ENCODE measurements at places on chromosomes 7 and 10. TPM values are rescaled to one million over a fixed set of nuclear protein-coding genes. Genes with fewer than 3 reads are reported as not detected.

GRCh38 chr10:45179691-45180090 is 135.7 kb downstream of the OR13A1 start:
- no peaks in the 10 kb centered on the region for H3K36me3 ChIP-seq
- H3K27ac ChIP-seq, result no peak overlapping the region
- H3K4me1 ChIP-seq, result peaks cover 3% of the 10 kb centered on the region
- H3K27me3 ChIP-seq, result peaks cover 12% of the 10 kb centered on the region
- DNase-seq, result no peak

DNA sequence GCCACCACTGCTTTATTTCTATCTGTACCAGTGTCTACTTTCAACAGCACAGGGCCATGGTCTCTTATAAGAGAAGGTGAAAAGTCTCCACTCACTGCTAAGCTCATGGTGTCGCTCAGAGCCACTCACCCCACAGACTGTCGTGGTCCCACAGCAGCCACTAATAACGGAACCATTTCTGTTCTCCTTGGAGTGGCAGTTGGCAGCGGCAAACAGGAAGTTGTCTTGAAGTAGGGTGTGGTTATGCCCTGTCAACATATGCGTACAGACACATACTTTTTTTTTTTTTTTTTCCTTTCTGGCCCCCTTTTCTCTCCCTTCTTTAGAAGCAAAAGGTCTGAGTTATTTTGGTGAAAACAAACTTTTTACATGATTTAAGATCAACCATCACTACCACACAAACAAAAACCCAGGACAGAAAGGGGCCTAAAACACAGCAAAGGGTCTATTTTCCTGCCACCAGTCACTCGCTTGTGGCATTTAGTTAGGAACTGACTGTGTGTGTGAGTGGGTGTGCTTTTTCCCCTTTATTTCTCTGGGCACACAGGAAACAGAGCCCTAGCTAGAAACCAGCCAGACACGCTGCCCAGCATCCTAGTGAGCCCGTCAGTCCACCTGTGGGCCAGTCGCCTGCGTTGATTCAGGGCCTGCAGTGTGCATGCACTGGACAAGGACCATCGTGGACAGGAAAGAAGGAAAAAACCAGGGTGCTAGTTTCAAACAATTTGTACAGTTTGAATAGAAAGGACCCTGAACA is 96.7 kb upstream of the EFCAB10 start:
- H3K36me3 ChIP-seq, result no peaks in the 10 kb centered on the region
- H3K4me3 ChIP-seq, result peak overlapping the region; percentile 70
- H3K27ac ChIP-seq, result peak overlapping the region; percentile 83
- DNase-seq, result peak; percentile 90
- peaks cover 3% of the 10 kb centered on the region for H3K27me3 ChIP-seq

DNA sequence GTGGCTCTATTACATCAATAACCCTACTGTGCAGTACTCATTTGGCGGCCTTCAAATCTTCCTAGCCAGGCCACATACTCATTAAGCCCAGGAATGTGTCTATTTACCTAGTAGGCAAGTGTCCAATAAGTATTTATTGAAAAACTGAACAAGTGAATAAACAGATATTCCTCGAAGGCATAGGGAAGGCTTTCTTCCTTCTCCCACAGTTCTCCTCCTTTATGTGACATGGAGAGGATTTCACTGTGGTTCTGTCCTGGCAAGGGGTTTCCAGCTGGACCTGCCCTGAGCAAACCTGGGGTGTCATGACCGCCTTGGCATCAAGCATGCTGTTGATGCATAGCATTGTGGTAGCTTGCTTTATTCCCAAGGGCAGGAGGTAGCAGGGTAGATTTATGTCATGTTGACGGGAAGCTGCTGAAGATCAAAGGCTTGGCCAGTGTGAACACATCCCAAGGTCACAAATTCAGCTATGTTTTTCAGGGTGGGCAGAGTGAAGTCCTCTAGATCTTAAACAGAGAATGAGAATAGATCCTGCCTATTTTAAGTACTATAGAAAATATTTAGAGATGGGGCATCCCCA is 195.1 kb downstream of the INHBA start:
- H3K27ac ChIP-seq, result no peak overlapping the region
- DNase-seq, result no peak
- H3K4me3 ChIP-seq, result no peak overlapping the region
- no peaks in the 10 kb centered on the region for H3K4me1 ChIP-seq
- H3K36me3 ChIP-seq, result no peaks in the 10 kb centered on the region
- H3K27me3 ChIP-seq, result no peaks in the 10 kb centered on the region

OR2A1 gene
- not detected for total RNA-seq

NUP42 gene
- total RNA-seq, result 58.0 TPM

GRCh38 chr7:79502151-79502550 is 48.7 kb upstream of the MAGI2 start:
- no peaks in the 10 kb centered on the region for H3K4me1 ChIP-seq
- no peaks in the 10 kb centered on the region for H3K36me3 ChIP-seq
- no peak overlapping the region for H3K27ac ChIP-seq

GRCh38 chr10:10687751-10688150 is 329.9 kb upstream of the CELF2 start:
- DNase-seq, result no peak
- H3K27me3 ChIP-seq, result no peaks in the 10 kb centered on the region
- no peaks in the 10 kb centered on the region for H3K4me1 ChIP-seq
- H3K27ac ChIP-seq, result no peak overlapping the region
- no peaks in the 10 kb centered on the region for H3K36me3 ChIP-seq

- H3K36me3 ChIP-seq, result no peaks in the 10 kb centered on the region
- no peak overlapping the region for H3K27ac ChIP-seq
- H3K4me3 ChIP-seq, result no peak overlapping the region
- peak; percentile 40 for DNase-seq
These were observed 621 bp upstream of the FAM13C start for GRCh38 chr10:59362959-59363381.

C7orf57 gene
- 0.12 TPM for total RNA-seq

DNA sequence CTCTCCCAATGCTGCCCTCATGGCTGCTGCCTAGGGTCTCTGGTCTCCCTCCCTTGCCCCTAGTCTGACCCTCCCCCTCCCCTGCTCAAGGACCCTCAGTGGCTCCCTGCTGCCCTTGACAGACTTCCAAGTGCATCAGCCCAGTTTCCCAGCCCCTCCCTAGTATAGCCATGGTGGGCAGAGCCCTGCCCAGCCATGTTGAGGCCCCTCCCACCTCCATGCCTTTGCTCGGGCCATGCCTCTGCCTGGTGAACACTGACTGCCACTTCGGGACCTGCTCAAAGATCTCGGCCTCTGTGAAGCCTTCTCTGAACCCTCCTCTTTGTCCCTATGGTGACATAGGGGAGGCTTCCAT is 73.2 kb downstream of the MYL10 start:
- H3K27me3 ChIP-seq, result no peaks in the 10 kb centered on the region
- no peak overlapping the region for H3K4me3 ChIP-seq
- H3K4me1 ChIP-seq, result no peaks in the 10 kb centered on the region

DNA sequence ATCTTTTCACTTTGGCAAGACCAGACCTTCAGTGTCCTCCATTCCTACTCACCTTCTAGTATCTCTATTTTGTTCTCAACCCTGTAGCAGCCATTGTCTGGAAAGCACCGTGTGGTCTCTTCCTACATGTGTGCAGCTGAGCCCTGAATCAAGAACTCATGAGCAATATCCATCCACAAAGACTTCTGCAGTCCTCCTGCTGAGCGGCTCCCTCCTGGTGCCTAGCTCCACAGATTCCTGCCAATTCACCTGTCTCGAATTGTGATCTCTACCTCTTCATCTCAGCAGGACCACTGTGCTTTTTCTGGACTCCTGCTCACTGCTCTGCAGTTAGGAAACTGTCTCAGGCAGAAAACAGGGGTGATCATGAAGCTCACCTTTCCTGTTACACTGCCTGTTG is 118.8 kb downstream of the RELN start:
- H3K27me3 ChIP-seq, result no peaks in the 10 kb centered on the region
- H3K4me1 ChIP-seq, result no peaks in the 10 kb centered on the region
- no peak overlapping the region for H3K4me3 ChIP-seq
- no peaks in the 10 kb centered on the region for H3K36me3 ChIP-seq

DNA sequence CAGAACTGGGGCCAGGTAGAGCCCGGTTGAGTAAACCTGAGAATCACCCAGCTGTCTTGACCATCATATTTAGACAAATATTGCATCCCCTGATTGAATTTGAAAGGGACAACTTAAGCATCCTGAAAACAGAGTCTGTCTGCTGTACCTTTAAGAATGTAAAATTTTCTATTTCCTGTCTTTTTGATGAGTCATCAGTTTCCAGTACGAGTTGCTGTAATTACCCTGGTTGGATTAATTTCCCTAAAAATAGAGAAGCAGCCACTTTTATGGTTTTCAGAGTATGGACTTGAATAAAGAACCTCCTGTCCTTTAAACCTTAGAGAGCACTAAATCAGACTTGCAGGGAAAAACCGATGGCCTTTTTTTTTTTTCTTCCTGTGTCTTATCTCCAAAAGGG is 164.6 kb upstream of the SH2B2 start:
- DNase-seq, result no peak
- H3K4me3 ChIP-seq, result no peak overlapping the region

GRCh38 chr7:68020102-68020501 is 1023.5 kb downstream of the TYW1 start:
- no peak for DNase-seq
- no peaks in the 10 kb centered on the region for H3K27me3 ChIP-seq
- no peaks in the 10 kb centered on the region for H3K4me1 ChIP-seq
- H3K4me3 ChIP-seq, result no peak overlapping the region
- H3K27ac ChIP-seq, result no peak overlapping the region

- no peaks in the 10 kb centered on the region for H3K36me3 ChIP-seq
- no peak for DNase-seq
- no peak overlapping the region for H3K27ac ChIP-seq
- H3K4me1 ChIP-seq, result peaks cover 11% of the 10 kb centered on the region
- peaks cover 50% of the 10 kb centered on the region for H3K27me3 ChIP-seq
These were observed 965 bp upstream of the PROSER2 start for GRCh38 chr10:11822026-11822756.

DNA sequence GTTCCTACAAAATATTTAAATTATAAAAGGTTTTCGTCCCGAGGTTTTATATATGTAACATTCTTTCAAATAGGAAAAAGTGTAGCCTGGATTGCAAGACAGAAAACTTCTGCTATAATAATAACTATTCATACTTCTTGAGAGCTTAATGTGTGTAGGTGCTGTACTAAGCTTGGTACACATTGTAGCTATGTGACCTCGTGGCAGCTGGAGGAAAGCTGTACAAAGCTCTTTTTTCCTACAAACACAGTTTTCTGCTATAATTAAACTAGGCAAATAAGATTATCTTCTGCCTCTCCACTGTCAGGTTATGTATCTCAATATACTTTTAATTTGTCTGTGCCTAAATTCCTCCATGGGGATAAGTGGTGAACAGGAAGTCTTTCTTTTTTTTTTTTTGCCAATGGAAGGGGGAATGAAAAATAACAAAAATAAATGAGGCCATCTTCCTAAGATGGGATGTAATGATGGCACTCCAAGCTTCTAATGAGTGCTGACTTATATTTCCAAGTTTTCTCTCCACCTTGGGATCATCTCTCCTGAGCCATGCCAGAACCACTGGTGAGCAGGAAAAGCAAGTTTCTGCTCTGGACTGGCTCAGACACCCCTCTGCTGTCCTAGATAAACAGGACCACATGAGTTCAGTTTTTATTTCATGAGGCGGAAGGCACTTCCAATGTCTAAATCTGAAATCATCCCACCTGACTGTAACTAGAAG is 9.9 kb downstream of the SGMS1 start:
- DNase-seq, result no peak
- no peaks in the 10 kb centered on the region for H3K27me3 ChIP-seq
- H3K4me3 ChIP-seq, result no peak overlapping the region
- H3K27ac ChIP-seq, result no peak overlapping the region

- peaks cover 24% of the 10 kb centered on the region for H3K36me3 ChIP-seq
- no peaks in the 10 kb centered on the region for H3K27me3 ChIP-seq
- H3K4me1 ChIP-seq, result peaks cover 17% of the 10 kb centered on the region
- H3K4me3 ChIP-seq, result no peak overlapping the region
These were observed 34.3 kb upstream of the PHF14 start for GRCh38 chr7:10939237-10939910.

GRCh38 chr10:34814223-34814912 is 728 bp downstream of the PARD3 start:
- no peak overlapping the region for H3K27ac ChIP-seq
- no peak for DNase-seq
- no peak overlapping the region for H3K4me3 ChIP-seq
- peaks cover 56% of the 10 kb centered on the region for H3K27me3 ChIP-seq
- no peaks in the 10 kb centered on the region for H3K36me3 ChIP-seq

- H3K27ac ChIP-seq, result no peak overlapping the region
- no peak for DNase-seq
- H3K4me1 ChIP-seq, result no peaks in the 10 kb centered on the region
- no peak overlapping the region for H3K4me3 ChIP-seq
These were observed 92.4 kb downstream of the MICALL2 start for GRCh38 chr7:1366801-1367405.

DNA sequence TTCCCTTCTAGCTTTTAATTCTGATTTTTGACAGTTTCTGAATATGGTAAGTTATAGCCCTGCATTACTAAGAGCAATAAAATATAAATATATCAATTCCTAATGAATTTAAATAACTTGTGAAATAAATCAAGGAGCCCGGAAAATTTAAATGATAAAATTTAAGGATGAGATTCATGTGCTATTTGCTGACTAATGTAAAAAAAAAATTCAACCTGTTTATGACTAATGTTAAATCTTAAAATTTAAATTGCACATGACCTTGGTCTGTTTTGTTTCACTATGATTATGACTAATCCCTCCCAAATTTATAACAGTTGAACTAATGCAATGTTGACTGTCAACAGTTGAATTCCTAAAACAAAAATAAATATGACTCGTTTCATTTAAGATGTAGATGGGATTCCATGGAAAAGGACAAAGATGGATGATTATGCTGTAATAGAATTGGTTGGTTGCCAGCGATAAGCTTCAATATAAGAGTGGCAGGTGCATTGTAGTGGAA is 419.9 kb downstream of the NRG3 start:
- no peak overlapping the region for H3K4me3 ChIP-seq
- no peaks in the 10 kb centered on the region for H3K27me3 ChIP-seq
- no peaks in the 10 kb centered on the region for H3K36me3 ChIP-seq
- DNase-seq, result no peak

DNA sequence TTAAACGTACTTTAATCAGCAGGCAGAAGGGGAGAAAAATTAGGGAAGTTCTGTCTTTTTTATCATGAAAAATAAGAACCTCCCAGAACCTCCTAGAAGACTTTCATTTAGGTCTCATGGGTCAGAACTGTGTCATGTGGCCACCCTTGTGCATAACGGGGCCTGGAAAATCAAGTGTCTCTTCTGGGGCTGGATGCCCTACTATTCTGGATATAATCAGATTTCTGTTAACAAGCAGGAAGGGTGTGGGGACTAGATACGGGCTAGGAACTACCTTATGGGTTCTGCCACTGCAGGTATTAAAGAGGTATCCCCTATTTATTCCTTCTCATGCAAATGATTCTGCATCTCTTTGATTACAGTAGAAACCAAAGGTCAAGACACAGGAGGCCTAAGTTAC is 14.1 kb downstream of the LANCL2 start:
- H3K4me3 ChIP-seq, result no peak overlapping the region
- peaks cover 5% of the 10 kb centered on the region for H3K36me3 ChIP-seq
- H3K27me3 ChIP-seq, result no peaks in the 10 kb centered on the region
- no peak for DNase-seq
- no peaks in the 10 kb centered on the region for H3K4me1 ChIP-seq
- no peak overlapping the region for H3K27ac ChIP-seq

- no peak overlapping the region for H3K4me3 ChIP-seq
- no peak for DNase-seq
- H3K27me3 ChIP-seq, result no peaks in the 10 kb centered on the region
- H3K27ac ChIP-seq, result no peak overlapping the region
- no peaks in the 10 kb centered on the region for H3K4me1 ChIP-seq
- no peaks in the 10 kb centered on the region for H3K36me3 ChIP-seq
These were observed 833.5 kb downstream of the XPNPEP1 start for GRCh38 chr10:109089779-109090178.

All from activated CD8-positive, alpha-beta memory T cell treated with anti-CD3 and anti-CD28 coated beads, Interleukin-2, amount 10 ng/mL, durations not matched to agents 7 days and 5 days (primary cell).